T-helper 1 cell (primary cell): ENCODE measurements at places on chromosomes 12 and 14.

GRCh38 chr14:56996721-56997399 is 186.6 kb upstream of the OTX2 start:
- DNase-seq: no peak

GRCh38 chr14:34175574-34175973 is 224.7 kb upstream of the EGLN3 start:
- no peak for DNase-seq

GRCh38 chr12:19451196-19451595 is 11.9 kb downstream of the AEBP2 start:
- DNase-seq: no peak

DNA sequence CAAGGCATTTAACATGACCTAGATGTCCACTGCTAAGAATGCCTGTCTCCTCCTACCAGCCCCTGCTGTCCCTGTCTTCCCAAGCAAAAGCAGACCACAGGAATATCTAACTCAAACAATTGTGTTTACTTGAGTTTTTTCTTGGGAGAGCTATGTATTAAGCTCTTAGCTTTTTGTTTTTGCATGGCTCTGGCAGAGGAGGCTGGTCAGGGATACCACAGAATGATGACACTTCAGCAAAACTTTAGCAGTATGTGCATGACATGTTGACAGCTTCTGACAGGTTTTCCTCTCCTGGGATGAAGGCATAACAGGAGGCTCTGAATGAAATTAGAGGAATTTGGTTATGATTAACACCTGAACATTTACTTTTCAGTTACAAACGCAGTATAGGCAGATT is 6.9 kb downstream of the TMBIM6 start:
- no peak for DNase-seq

DNA sequence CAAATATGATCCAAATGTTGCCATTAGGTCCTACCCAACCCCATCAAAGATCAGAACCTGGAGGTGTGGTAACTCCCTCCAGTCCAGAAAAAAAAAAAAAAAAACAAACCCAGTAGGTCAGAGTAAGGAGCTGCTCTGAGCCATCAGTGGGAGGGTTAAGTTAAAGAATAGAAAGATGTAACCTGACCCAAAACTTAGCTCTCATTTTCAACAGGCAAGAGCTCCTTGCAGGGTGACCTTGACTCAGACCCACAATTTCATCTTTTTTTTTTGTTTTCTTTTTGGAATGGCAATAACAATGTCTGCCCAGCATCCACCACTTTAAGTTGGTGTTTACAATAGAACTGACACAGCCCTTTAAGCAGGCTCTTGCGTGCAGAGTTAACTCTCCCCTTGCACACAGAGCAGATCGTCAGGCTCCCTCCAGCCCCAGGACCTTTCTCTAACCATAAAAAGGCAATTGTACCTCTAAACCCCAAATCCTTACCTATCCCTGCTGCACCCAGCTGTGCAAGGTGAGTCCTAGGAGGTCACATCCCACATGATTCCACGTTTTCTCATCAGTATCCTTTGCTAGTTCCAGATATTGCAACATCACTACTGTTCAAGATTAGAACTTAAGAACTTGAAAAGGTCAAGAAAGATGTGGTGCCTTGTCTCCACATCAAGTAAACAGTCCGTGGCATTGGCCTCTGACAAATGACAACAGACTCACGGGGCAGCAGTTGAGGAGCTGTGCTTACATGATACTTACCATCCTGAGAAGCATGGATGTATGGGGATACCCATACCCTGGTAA is 178.6 kb upstream of the EEA1 start:
- no peak for DNase-seq

- DNase-seq: no peak
Measured at GRCh38 chr14:51304438-51304837, 64.4 kb downstream of the TMX1 start.

DNA sequence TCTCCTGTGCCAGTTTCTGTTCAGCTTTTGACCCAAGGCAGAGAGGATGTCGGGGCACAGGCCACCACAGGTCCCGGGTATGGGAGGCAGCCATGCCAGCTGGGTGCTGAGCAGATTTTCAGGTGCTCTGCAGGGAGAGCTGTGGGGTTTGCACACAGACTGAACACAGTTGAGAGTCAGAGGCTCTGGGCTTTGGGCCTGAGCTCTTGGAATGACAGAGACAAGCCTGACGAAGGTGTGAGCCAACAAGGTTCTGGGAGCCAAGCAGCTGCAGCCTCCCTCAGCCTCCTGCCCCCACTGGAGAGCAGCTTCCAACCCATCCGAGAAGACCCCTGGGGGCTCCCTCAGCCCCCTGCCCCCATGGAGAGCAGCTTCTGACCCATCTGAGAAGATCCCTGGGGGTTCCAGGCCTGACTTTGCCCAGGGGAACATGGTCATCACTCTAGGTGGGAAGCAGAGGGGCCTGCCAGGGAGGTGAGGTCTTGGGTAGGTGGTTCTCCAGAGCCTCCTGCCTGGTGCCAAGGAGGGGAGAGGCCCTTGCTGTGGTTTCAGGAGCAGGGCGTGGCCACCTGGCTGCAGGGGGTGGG is 13.8 kb downstream of the FBRSL1 start:
- DNase-seq: no peak

GRCh38 chr12:1099158-1099557 is 108.1 kb downstream of the ERC1 start:
- no peak for DNase-seq

GRCh38 chr12:105417732-105418131 is 87.2 kb downstream of the C12orf75 start:
- no peak for DNase-seq

DNA sequence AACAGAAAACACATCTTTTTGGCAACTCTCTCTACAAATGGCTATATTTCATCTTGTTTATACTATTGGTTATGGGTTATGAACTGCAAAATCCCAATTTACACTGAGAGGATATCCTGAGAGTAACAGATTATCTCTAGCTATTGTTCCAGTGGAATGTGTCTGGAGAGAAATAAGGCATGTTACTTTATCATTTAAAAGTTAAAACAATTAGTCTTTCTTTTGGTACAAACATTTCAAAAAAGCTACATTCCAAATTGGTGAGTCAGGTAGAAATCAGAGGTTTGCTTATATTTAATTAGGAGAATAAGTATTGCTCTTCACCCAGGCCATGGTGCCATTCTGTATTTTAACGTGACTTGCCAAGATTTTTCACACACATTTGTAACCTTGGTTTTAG is 411.6 kb downstream of the CCER1 start:
- DNase-seq: no peak

DNA sequence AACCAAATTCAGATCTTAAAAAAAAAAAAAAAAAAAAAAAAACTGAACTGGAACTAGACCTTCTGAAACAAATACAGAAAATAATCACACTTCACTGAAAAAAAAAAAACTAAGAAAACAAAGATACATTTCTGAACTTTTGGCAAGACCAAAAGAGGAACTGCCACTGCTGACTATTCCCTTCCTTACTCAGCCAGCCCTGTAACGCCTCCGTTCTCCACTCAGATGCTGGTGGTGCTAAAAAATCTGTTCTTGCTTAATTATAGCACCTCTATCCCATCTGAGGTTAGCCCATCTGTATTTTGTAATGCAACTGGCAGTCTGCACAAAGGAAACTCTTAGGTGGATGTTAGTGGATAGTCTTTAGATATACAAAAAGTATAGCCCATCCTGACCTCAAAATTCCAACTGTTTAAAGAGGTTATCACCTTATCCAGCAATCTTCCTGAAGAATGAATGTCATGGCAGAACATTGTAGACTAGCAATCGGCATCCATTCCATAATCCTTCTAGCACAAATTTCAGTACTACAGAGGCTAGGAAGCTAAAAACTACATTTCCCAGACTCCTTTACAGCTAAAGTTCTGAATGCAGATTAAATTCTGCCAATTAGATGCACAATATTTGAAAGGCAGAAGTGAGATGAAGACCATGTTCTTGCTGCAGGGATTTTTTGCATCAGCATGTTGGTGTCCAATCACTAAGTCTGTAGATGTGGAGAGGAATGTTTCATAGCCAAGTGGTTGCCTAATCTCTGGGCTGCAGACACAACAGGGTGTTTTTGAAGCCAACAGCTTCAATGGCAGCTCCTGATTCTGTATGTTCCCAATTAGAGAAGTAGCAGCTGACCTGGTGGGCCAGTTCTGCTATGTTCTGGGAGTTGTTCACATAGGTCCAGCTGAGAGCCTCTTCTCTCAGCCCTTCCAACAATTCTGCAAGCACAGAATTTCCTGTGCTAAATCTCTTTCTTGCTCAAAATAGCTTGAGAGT is 5.7 kb downstream of the MAP3K9 start:
- DNase-seq: no peak

GRCh38 chr14:64598404-64598803 is 48.6 kb downstream of the PPP1R36 start:
- DNase-seq: no peak

- DNase-seq: no peak
Measured at GRCh38 chr12:3750616-3751015, 2.3 kb downstream of the CRACR2A start.

GRCh38 chr12:6026998-6027397 is 81.9 kb upstream of the ANO2 start:
- DNase-seq: no peak
